Amniotic stem cell (primary cell): ENCODE measurements at places on chromosomes 1 and 21.

DNA sequence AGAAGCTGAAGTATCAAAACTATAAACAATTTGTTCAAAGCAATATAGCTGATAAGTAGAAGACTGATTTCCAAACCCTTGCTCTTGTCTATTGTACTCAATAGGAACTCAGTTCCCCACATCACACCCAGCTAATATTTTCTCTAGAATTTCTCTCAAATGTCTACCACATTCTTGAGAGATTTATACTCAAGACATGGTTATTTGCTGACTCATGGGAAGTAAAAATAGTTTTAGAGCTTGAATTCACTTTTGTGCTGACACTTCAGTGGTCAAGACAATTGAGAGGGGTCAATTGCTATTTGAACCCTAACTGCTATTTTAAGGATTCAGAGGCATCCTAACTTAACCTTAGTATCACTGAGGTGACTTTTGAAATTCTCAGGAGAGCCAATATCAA is 99.0 kb downstream of the TNNI3K start:
- no peak for DNase-seq

- DNase-seq = no peak
Measured at GRCh38 chr21:38887749-38888148, 82.0 kb downstream of the ETS2 start.

GRCh38 chr1:188444526-188444925 is 1615.8 kb downstream of the PLA2G4A start:
- no peak for DNase-seq

- DNase-seq = no peak
Measured at GRCh38 chr1:201072922-201073321, 39.3 kb downstream of the CACNA1S start.

DNA sequence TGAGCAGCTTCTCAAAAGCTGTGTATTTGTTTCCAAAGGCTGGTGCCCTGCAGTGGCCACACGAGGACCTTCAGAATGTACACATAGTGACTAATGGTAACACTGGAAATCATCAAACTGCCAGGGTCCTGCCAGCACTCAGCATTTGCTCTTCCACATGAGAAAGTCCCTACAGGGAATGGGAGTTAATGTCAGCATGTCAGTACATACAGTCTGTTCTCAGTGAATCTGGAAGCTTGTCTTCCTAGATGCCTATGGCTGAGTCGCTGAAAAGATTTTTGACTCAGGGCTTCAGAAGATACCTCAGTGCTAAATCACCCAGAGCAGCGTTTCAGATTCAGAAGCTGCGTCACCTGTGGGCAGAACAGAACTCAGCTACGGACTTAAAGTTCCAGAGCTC is 108.2 kb downstream of the CDC7 start:
- no peak for DNase-seq

- no peak for DNase-seq
Measured at GRCh38 chr21:33201956-33202355, 27.8 kb upstream of the IFNAR2 start.

DNA sequence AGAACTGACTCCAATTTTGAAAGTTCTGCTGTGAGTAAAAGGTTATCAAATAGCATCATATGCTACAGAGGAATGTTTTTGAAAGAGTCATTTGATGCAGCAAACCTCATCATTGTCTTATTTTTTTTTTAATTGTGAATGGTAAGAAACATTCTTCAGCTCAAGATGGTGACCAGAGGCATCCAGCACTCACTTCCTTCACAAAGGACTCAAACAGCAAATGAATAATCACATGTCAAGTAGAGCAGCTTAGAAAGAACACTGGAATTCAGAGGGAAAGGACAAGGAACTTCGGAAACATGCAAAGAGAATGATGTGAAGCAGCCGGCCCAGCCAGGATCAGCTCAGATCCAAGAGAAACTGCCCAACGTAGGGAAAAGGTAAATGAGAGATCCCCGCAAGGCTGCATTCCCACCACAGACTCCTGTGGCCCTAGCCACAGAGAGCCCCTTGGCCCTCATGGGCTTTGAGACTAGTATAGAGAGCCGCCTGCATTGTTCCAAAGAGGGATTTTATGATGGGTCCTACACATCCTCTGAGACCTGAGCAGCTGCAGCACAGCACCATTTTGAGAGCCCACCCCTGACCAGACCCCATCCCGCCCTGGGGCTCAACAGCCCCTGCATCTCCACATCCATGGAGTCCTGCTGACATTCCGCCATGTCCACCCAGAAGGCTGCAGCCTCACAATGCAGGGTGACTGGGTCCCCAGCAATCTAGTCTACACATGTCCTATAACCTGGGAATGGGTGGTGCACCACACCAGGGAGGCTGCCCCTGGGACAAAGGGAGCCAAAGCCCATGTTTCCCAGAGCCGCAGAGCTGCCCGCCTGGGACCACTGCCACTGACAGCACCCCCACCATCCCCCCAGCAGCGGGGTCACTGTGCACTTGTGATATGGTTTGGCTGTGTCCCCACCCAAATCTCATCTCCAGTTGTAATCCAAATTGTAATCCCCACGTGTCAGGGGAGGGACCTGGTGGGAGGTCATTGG is 21.2 kb upstream of the UTS2 start:
- no peak for DNase-seq

- no peak for DNase-seq
Measured at GRCh38 chr1:90220941-90221693, 226.2 kb downstream of the ZNF326 start.

DNA sequence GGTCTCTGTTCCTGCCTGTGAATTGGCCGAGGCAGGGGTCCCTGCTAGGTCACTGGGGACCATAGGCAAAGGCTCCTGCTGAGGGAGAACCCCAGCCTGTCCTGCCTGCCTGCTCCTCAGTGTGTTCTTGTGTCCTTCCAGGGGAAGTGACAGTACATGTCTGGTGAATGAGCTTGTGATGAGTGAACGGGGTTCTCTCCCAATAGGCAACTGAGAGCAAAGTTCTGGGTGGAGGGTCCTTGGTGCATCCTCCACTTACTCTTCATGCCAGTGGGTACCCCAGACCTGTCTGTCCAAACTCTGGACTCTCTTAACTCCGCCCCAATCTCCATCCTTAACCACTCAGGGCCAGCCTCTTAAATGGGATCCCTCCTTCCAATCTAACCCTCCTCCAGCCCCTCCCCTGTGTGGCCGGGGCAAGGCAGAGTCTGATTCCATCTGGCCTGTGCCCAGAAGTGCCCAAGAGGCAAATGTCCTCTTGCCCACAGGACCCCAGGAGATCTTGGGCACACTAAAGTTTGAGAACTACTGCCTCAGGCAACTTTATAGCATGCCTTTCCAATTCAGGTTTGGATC is 2.0 kb downstream of the XKR8 start:
- no peak for DNase-seq

DNA sequence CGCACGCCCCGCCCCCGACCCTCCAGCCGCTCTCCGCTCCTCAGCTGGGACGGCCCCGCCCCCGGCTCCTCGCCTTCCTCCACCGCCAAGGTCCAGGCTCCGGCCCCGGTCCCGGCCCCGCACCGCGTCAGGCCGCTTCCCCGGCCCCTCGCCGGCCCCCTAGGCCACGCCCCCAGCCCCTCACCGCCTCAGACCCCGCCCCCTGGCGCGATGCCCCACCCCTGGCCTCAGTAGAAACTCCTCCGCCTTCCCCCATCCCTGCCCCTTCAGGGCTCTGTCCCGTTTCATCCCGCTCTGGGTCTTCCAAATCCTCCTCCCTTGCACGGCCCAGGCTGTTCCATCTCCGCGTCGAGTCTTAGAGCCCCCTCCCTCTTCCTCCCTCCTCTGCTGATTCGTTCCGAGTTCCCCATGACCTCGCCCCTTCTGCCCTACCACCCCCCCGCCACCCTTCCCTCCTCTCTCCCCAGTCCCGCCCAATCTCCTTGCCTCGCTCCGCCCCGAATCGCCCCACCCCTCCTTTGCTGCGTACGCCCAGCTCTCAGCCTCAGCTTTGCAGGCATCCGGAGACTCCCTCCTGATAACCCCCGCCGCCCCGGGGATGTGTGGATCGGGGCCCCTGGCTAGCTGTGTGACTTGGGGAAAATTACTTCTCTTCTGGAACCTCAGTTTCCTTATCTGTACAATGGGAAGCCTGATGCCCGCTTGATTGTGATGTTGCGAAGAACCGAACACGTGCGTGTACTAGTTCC is 448 bp upstream of the ASAP3 start:
- DNase-seq = peak; percentile 82

GRCh38 chr1:91160363-91161075 is 138.7 kb upstream of the ZNF644 start:
- DNase-seq = no peak

DNA sequence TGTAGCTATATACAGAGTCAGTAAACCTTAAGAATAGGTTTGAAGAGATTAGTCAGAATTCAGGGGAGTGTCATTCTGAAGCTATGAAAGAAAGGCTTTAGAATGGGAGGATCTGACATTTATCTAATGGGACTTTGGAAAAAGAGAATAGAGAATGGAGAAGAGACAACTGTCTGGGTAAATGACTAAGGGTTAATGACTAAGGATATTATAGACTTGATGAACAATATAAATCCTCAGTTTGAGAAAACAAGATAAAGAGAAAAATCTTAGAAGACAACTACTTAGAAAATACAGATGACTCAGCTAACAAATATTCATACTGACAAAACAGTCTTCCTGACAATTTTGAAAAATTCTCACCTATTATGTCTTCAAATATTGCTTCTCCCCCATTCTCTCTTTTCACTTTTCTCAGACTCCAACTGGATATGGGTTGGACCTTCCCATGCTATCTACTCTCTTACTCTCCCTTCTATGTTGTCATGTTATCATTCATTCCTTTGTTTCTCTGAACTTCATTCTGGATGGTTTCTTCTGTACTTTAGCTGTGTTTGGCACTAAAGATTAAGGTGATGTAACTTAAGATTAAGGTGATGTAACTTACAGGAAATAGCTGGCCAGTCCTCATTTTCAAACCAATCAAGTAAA is 20.4 kb downstream of the SLC16A1 start:
- DNase-seq = no peak

DNA sequence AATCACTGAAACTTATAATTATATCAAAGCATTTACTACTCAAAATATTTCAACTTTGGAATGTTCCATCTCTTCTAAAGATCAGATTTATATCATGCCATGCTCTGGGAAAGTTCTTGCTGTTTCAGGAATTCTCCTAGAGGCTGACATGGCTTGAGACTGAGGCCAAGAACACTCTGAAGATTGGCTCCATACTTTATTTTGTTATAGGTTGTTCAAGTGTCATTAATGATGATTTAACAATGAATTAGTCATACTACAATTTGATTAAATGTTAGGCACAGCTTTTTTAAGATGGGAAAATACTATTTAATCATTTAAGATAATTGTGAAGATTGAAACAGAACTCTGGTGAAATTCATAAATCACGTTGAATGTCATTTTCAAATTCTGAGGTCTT is 255.4 kb downstream of the GREM2 start:
- no peak for DNase-seq

- no peak for DNase-seq
Measured at GRCh38 chr1:54604572-54605370, 18.6 kb downstream of the FAM151A start.

GRCh38 chr21:14493731-14494130 is 52.4 kb downstream of the SAMSN1 start:
- no peak for DNase-seq

GRCh38 chr1:107871259-107871658 is 93.7 kb downstream of the VAV3 start:
- no peak for DNase-seq

DNA sequence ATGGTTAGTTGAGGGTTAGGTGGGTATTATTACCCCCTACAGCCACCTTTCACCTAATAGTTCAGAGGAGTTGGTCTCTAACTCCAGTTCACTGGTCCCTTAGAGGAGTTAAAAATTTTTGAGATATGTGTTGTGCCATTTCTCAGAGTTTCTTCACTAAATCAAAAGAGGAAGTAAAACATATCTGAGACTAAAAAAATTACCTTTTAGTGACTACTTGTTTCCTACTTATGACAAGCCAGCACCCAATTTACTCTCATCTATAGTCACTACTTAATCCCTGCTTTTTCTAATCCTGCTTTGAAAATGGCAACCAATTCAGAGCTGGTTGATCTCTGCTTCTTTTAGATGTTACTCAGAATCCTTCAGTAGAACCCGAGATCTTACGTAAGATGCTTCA is 1316.8 kb upstream of the B3GALT2 start:
- no peak for DNase-seq

- DNase-seq = no peak
Measured at GRCh38 chr21:46323227-46323709, 402 bp downstream of the C21orf58 start.
